ENCODE measurements at places on chromosomes 5 and 9.

DNA sequence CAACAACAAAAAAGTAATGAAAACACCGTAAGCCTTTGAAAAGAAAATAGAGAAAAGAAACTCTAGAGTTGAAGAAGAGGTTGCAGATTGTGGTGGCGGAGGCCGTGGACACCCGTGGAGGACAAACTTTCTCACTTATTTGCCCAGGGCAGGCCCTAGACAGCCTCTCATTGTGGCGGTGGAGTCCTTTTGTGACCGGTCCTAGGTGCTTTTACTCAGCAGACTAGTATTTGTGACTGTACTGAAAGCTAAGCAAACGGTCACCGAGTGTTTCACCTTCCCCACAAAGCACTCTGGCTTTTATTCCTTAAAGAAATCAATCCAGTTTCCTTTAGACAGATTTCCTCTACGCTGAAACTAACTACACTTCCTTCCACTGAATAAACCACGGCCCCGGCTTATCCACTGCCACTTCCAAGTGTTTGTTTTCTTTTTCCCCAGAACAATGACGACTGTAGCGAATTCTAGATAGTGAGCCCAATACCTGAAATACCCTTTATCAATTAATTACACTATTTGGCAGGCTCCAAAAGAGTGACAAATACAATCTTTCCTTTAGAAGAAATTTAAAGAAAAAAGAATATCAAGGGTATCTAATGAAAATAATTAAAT, 210.2 kb upstream of the TARS1 start:
- no peak for DNase-seq

DNA sequence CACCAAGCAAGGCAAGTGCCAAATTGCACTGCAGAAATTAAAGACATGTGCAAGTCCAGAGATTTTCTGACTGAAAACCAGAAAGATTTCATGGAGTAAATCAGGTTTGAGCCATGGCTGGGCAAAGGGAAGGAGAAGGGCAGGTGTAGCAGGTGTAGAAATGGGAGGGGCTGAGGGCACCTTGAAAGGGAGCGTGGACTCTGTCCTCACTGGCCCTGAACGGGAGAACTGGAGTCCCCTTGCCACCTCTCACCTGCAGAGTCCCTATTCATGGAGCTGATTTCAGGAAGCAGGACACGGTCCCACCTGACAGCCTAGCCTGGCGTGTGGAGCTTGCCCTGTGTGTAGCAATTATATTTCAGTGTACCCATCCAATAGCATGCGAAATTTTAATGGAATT, 46.3 kb downstream of the UBE2QL1 start:
- DNase-seq = no peak

- DNase-seq = no peak
Observed at GRCh38 chr5:155416765-155417164, 403.2 kb downstream of the KIF4B start.

- DNase-seq = no peak
Observed at GRCh38 chr5:14581891-14582796, 552 bp downstream of the OTULINL start.

- no peak for DNase-seq
Observed at GRCh38 chr5:95406426-95407090, 15.4 kb downstream of the FAM81B start.

- no peak for DNase-seq
Observed at GRCh38 chr5:57034201-57034916, 82.4 kb upstream of the MIER3 start.

- DNase-seq = peak; percentile 24
Observed at GRCh38 chr9:72305102-72305546, 59.9 kb downstream of the ZFAND5 start.

Data from esophagus squamous epithelium (tissue), 5 donors.